MCF 10A (cell line): ENCODE measurements at places on chromosomes 7 and 10. TPM values are rescaled to one million over a fixed set of nuclear protein-coding genes. Genes with fewer than 3 reads are reported as not detected.

Gene FRMD4A
- total RNA-seq: 0.23 and 8.9 TPM in 2 replicates

- no peak for DNase-seq
Observed at GRCh38 chr10:120455004-120455403, 2.0 kb upstream of the PLPP4 start.

GRCh38 chr7:79988653-79989052 lies 146.0 kb upstream of the GNAI1 start:
- no peak for DNase-seq

DNA sequence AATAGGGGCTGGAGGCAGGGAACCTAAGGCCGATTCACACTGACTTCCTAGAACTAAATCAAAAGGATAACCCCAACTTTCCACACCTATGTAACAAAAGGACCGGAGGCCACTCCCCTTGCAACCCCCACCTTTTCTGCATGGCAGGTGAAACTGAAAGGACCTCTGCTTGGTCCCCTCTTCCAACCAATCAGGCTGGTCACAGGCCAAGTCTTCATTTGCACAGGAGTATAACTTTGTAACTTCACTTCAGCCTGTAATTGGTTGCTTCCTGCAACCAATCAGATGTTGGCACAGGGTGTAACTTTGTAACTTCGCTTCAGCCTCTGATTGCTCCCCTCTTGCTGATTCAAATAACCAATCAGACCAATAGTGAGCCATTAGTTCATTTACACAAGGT lies 190.0 kb downstream of the FAM107B start:
- no peak for DNase-seq

- peak; percentile 56 for DNase-seq
Observed at GRCh38 chr7:140673063-140673773, 473 bp downstream of the ADCK2 start.

Gene CYP2W1
- not detected in 2 replicates for total RNA-seq

DNA sequence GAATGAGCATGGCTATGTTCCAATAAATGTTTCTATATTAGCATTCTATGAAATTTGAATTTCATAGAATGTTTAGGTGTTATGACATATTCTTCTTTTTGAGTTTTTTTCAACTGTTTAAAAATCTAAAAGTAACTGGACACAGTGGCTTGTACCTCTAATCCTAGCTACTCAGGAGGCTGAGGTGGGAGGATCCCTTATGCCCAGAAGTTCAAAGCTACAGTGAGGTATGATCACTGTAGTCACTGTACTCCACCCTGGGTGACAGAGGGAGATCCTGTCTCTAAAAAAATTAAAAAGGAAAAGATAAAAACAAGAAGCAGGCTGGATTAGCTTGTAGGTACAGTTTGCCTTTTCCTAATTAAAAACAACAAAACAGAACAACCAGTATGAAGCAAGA lies 95.1 kb downstream of the NRBF2 start:
- DNase-seq: no peak

DNA sequence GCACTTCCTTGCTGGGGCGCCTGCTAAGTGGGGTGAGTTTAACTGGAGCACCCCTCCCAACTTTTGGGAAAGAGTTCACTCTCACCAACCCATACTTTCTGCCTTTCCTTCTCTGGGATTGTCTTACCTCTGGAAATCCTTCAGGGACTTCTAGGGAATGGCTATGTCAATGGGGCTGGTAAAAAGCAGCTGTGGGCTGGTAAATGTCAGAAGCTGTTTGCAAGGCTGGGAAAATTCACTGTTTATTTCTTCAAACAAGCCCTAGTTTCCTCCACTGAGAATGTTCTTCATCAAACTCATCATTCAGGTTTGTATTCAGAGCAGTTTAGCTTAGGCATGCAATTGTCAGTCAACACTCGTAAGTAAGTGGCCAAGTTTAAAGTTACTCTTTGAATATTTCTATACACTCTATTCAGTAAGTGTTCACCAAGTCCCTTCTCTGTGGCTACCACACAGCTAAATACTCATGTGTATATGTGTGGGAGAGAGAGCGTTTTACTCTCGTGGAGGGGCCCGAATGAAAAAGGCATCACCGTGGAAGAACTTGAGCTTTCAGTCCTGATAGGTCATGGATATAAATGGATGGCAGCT lies 654.8 kb downstream of the LRMDA start:
- DNase-seq: no peak

DNA sequence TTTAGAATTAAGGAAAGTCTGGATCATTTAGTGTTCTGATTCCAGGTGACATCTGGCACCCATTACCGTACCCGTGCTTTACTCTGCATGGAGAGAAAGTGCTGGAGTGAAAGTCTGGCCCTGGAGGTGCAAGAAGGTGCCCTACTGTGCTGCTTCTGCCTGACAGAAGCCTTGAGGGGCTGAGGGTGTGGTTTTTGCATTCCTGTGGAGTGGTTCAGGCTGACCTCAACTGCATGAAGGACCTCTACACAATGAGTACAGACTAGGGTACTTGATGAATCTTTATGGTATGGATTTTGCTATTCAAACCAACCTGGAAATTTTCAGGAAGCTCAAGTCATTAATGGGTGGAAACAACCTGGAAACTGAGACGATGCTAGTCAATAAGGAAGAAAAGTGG lies 45.1 kb upstream of the GSAP start:
- DNase-seq: no peak

Gene CALCR
- total RNA-seq: not detected in 2 replicates

Gene MDFIC
- total RNA-seq: 7.8 and 8.1 TPM in 2 replicates

Gene PAPOLB
- total RNA-seq: not detected in 2 replicates

Gene GDF2
- not detected in 2 replicates for total RNA-seq

DNA sequence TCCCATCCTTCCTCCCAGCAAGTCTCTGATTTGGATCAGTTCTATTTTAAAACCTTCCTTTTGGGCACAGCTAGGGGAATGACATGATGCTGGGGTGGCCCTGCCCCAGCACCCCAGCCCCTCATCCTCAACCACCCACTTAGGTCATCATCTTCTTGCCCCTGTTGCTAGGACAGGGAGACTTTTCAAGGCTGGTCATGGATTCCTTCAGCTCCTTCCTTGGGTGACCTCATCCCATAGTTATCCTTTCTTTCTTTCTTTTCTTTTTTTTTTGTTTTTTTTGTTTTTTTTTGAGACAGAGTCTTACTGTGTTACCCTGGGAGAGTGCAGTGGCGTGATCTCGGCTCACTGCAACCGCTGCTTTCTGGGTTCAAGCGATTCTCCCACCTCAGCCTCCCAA lies 127.2 kb downstream of the WDFY4 start:
- DNase-seq: no peak

Gene PDAP1
- 155 and 200 TPM in 2 replicates for total RNA-seq

DNA sequence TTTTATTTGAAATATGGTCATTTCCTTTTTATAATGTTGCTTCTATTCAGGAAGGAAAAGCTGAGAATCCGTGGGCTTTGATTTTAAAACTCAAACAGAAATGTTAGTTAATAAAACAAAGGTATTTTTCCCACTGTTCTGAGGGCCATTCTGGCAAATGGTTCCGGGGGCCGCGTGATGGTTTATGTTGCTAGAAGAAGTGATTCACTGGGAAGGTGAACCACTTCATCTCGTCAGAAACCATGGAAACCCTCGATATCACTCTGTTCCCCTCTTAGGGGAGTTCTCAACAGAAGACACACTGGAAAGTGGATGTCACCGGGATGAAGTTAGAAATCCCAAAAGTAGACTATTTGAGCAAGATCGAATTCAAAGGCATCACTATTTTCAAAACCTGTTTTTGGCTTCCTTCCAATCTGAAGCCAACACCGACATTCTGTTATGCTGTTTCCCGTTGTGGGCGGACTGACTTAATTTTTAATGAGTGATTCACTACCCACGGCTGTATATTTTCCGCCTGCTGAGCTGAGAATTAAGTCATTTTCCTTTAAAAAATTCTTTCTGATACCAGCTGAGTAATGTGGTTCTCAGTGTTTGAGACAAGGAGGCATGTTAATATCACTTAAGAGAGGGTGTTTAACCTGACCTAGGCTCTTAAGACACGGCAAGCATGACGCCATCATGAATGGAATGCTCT lies 84.1 kb downstream of the PTPRE start:
- DNase-seq: peak; percentile 79

DNA sequence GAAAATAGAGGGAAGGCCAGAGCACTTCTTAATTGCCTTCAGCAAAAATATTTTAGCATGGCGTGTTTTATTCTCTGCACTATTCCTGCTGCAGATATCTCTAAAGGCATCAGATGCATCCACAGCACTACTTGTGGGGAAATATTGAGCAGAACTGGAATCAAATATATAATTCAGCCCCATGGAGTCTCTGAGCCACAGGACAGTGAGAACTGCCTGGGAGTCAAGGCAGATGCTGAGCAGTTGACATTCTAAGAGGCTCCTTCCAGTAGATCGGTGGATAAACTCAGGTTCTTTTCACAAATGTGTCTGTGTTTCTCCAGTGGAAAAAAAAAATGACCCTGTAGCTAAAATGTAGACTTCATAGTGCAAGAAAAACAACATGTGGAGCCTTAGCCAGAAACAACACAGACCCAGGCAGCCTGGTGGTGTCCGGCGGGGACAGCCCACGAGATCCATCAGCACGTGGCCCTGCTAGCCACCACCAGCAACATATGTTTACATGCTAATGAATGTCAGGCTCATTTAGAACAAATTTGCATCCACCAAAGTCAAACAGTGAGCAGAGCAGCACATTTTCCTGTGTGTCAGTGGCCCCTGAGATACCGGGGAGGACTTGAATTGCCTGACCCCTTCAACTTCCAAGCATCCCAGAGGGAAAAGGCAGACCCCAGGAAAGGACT lies 123.3 kb upstream of the PFKP start:
- DNase-seq: no peak

Gene AKR1C4
- total RNA-seq: not detected in 2 replicates

GRCh38 chr7:134795231-134795630 lies 15.8 kb downstream of the CALD1 start:
- DNase-seq: no peak

- no peak for DNase-seq
Observed at GRCh38 chr7:67821116-67821515, 824.5 kb downstream of the TYW1 start.

DNA sequence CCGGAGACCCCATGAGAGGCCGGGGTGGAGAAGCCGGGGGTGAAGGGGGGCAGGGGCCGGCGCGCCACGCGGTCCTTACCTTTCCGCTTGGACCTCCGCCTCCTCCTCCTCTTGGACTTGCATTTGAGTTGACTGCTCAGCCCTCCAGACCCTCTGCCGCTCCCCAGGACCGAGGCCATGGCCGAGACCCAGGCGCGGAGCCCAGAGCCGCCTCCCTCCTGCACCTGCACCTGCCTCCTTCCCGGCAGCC lies 428 bp downstream of the ADARB2 start:
- no peak for DNase-seq

- peak; percentile 32 for DNase-seq
Observed at GRCh38 chr7:115707258-115708012, 323.1 kb downstream of the TFEC start.

DNA sequence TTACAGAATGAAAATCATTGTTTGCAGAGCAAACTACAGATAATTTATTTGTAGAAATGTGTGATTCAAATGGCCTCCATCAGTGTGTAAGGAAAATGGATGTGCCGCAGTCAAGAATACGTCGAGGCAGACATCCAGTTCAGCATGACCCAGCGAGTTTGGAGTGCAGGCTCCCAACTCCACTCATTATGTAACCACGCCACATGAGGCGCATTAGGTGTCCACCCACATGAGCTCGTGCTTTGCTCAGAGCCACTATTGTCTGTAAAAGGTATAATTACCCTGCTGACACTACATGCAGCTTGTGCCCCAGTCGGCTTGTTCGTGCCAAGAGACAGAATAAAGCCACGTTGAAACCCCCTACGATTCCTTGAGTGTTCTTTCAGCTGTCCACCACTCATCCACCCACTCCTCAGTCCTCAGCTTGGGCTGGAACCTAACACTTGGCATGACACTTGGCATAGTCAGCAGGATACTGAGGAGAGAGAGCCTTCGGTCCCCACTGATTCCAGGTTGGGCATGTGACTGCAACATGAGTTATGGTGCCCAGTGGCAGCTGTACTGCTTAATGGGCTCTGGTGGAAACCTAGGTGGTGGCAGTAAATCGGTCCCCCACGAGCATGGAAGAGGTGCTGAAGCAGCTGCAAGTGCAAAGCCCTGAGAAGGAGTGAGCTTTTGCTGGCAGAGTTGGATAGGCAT lies 102.7 kb downstream of the BICC1 start:
- DNase-seq: no peak

DNA sequence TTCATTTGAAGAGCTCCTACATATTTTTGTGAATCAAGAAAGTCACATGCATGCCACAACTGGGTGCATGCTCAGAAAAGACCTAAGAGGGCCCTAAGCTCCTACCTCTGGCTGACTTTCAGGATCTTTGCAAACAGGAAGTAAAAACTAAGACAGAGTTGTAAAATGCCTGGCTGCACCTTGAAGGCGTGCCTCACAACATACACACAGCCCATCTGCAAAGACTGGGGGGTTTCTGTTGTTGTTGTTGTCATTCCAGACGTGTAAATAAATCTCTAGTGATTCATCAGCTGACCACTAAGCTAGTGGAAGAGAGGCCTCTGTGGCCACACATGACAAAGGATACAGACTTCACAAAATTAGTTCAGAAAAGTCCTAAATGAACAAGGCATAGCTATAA lies 31.8 kb downstream of the SMURF1 start:
- no peak for DNase-seq

Gene LRRN3
- not detected in 2 replicates for total RNA-seq

Gene WDR86
- total RNA-seq: not detected in 2 replicates

GRCh38 chr7:151094675-151095074 lies 8.4 kb downstream of the AGAP3 start:
- no peak for DNase-seq

- peak; percentile 38 for DNase-seq
Observed at GRCh38 chr7:1716263-1717094, 46.4 kb downstream of the ELFN1 start.

Gene PRKCQ
- total RNA-seq: 0.44 and 0.52 TPM in 2 replicates

- no peak for DNase-seq
Observed at GRCh38 chr7:154695836-154696235, 307.1 kb downstream of the PAXIP1 start.

Gene CYP26A1
- not detected in 2 replicates for total RNA-seq

GRCh38 chr7:29310625-29311024 lies 116.0 kb downstream of the CHN2 start:
- DNase-seq: no peak

Gene ZYX
- total RNA-seq: 168 and 260 TPM in 2 replicates

DNA sequence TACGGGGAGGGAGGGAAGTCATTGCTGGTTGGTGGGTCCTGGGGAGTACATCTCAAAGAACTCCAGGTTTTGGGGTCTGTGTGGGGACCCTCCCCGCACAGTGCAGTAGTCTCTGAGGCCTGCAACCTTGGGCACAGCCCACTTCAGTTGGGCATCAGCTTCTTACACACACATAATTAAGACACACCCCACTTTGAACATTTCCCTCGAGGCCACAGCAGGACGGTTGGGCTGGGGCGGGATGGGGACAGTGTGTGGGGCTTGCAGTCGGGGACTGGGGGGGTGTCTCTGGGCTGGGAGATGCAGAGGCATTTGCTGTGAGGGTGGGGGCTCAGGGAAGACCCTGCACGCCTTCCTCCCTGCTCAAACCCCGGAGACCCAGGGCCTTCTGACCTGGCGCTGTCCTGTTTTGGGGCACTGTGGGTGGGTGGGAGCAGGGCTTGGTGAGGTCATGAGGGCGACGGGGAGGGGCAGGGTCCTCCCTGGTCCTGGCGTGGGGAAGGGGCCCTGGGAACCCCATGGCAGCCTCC lies 1.3 kb downstream of the LFNG start:
- DNase-seq: peak; percentile 26
